Urothelium cell line (cell line): ENCODE measurements at places on chromosomes 1 and 21.
A peak's percentile ranks its signal among the peaks of the same experiment; 100 is the strongest.

GRCh38 chr1:94951509-94952208 is 24.7 kb upstream of the CNN3 start:
- DNase-seq: no peak

DNA sequence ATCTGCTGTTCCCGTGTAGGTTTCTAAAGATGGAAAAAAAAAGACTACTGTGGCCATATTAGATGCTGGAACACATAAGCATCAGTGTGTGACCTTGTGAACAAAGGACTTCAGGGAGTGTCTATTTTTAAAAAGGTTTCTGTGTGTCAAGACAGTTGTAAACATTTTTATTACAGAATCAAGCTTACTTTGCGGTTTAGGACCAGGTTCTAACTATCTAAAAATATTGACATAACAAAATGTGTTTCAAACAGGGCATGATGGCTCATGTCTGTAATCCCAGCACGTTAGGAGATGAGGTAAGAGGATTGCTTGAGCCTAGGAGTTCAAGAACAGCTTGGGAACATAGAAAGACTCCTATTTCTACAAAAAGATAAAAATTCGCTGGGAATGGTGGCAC is 7.1 kb upstream of the DDI2 start:
- no peak for DNase-seq

DNA sequence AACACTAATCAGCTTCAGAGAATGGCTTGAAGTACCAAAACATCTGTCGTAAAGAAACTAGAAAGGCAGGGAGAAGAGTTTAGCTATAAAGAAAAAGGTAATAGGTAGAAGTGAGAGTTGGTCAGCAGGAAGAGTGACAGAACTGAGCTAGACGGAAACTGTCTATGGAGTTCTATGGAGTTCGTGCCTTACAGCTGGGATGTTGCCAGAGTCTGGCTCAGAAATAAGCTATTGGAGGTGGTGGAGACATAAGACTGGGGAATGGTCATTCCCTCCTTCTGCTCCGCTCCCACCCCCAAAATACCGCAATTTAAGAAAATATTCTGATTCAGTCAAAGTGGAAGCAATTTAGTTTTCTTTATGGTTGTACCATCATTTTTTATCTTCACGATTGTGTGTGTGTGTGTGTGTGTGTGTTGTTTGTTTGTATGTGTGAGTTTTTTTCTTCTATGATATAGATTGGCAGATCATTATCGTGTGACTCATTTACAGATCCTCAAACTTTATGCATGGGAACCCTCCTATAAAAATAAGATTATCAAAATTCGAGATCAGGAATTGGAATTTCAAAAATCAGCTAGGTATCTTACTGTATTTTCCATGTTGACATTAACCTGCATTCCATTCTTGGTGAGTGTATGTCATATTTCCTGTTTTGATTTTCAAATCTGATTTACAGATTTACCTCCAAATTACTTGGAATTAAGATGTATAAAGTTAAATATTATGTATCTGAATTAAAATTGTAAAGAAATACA is 79.0 kb downstream of the HSPA13 start:
- no peak for DNase-seq

- DNase-seq: no peak
Measured at GRCh38 chr1:154154534-154155191, at the start of gene NUP210L. Gene NUP210L (minus strand): TSS chr1:154155073.

DNA sequence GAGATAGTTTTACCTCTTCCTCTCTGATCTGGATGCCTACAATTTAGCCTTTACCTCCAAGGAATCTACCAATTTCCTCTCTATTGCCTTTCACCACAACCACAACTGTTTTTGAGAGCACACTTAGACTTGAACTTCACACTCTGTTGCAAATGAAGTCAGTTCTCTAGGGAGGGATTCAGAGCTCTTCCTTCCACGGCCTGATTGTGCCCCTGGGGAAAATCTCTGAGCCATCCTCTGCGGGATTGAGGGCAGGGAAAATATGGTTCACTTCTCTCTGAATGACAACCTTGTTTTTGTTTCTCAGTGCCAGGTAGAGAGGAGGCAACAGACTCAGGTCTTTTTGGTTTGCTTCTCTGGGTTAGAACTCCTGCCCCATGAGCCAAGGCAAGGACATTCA is 35.4 kb upstream of the BCL10 start:
- DNase-seq: no peak

GRCh38 chr1:111563619-111564018 is 56.0 kb upstream of the RAP1A start:
- DNase-seq: peak; percentile 66

DNA sequence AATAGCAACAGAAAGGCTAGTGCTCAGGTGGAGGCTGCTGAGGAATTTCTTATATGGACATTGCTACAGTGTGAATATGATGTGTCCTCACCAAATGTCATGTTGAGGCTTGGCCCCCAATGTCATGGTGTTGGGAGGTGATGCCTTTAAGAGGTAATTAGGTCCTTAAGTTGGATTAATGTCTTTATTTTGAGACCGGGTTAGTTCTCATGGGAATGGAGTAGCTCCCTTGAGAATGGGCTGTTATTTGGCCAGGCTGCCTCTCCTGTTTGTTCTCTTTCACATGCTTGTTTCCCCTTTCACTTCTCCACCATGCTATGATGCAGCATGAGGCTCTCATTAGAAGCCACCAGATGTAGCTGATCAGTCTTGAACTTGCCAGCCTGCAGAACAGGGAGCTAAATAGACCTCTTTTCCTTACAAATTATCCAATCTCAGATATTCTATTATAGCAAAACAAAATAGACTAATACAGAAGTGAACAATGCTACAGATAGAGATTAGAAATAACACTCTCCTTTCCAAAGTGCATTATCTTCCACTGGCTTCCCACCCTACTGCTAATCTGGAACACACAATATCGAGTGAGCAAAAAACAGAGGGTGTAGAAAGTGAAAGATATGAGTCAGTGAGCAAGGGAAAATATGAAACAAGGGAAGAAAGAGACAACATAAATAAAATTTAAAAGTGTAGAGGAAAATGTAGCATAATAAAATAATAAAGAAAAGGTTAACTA is 160.2 kb downstream of the NTMT2 start:
- DNase-seq: no peak

- no peak for DNase-seq
Measured at GRCh38 chr1:223233019-223233409, 90.0 kb upstream of the TLR5 start.

GRCh38 chr21:38590449-38591217 is 92.4 kb upstream of the ERG start:
- no peak for DNase-seq

DNA sequence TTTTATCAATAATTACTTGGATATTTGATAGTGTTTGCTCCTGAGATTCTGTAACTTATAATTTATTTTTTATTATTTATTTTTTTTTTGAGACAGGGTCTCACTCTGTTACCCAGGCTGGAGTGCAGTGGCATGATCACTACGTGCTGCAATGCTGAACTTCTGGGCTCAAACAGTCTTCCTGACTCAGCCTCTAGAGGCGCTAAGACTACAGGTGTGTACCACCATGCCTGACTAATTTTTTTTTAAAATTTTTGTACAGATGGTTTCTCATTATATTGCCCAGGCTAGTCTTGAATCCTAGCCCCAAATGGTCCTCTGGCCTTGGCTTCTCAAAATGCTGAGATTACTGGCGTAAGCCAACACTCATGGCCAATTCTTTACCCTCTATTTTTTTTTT is 845.5 kb upstream of the ADGRL4 start:
- no peak for DNase-seq

DNA sequence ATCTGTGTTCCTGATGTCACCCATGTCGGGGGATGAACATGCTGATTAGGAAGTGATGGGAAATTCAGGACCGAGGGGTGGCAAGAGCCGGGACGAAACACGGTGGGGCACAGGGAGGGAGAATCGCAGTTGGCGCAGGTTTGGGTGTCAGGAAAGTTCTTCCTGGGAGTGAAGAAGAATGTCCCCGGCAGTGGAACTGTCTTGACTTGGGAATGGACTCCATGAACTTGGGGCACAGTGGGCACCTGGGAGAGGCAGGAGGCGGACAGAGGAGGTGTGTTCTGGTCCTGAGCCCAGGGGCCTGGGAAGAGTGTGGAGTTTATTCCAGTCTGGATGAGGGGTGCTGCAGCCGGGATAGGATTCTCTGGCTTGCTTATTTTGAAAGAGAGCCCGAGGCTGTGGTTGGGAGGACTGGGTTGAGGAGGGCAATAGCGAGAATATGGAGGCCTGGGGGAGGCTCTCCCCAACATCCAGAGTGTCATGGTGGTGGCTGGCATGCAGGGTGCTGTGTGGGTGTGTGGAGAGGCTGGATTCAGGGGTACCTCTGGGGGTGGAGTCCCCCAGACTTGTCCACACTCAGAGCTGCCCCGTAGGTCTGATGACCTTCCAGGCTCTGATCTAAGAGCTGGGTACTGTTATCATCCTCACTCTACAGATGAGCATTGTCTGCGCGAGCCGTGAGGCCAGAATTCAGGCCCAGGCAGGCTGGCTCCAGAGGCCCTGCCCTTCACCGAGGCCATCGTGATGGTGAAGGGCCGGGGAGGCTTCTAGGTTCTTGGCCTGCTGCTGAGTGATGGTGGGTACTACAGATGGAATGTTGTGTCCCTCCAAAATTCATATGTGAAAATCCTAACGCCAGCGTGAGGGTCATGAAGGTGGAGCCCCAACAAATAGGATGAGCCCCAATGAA is 274.5 kb upstream of the C1orf174 start:
- DNase-seq: peak; percentile 0

DNA sequence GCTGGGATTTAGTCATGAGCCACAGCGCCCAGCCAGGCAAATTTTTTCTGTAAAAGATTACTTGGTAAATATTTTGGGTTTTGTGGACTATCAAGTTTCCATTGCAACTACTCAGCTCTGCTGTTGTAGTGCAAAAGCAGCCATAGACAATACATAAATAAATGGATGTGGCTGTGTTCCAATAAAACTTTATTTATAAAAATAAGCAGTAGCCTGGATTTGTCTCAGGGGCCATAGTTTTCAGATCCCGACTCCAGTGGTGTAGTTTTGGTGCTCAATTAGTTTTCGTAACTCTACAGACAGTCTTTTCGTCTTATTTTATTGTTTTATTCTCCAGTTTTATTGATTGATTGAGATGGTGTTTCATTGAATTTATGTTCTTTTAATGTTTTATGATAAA is 80.1 kb upstream of the IVNS1ABP start:
- no peak for DNase-seq

DNA sequence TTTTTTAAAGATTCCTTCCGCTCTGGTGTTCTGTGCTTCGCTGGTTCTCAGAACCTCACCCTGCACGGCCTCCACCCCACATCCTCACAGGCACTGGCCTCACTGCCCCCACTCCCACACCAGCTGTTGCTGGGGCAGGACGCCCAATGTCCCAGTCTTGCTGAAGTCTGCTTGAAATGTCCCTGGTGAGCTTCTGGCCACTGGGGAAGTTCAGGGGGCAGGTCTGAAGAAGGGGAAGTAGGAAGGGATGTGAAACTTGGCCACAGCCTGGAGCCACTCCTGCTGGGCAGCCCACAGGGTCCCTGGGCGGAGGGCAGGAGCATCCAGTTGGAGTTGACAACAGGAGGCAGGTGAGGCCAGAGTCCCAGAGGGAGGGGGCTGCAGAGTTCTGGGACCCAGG is at the start of gene C1QA:
Gene C1QA (plus strand): TSS at position 276 of the 400 bp plus-strand sequence. CDS start 989 bp downstream, outside the sequence.
- no peak for DNase-seq

DNA sequence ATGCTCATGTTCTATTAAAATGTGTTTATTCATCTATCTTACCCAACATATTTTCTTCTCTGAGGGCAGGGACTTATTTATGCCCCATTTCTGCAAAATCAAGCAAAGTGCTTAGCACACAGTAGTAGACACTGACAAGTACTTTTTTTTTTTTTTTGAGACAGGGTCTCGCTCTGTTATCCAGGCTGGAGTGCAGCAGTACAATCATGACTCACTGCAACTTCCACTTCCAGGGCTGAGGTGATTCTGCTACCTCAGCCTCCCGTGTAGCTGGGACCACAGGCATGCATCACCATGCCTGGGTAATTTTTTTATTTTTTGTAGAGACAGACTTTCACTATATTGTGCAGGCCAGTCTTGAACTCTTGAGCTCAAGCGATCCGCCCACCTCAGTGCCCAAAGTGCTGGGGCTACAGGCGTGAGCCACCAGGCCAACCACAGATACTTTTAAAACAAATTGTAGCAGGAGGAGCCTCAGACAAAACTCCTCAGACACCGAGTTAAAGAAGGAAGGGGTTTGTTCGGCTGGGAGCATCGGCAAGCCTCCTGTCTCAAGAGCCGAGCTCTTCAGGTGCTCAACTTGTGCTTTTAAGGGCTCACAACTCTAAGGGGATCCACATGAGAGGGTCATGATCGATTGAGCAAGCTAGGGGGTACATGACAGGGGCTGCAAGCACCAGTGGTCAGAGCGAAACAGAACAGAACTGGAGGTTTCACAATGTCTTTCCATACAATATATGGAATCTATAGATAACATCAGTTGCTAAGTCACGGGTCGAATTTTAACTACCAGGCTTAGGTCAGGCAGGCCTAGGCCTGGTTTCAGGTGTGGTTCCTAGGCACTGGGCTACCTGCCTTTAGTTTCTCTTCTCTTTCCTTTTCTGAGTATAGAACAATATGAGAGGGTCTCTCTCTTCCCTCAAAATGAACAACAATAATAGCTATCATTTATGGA is 5.7 kb upstream of the TMEM167B start:
- no peak for DNase-seq

GRCh38 chr21:45187646-45188045 is 100.0 kb downstream of the POFUT2 start:
- no peak for DNase-seq

- DNase-seq: peak; percentile 13
Measured at GRCh38 chr21:40254540-40255465, 387.6 kb downstream of the PCP4 start.

GRCh38 chr21:28791595-28792282 is 200.9 kb downstream of the LTN1 start:
- DNase-seq: no peak

DNA sequence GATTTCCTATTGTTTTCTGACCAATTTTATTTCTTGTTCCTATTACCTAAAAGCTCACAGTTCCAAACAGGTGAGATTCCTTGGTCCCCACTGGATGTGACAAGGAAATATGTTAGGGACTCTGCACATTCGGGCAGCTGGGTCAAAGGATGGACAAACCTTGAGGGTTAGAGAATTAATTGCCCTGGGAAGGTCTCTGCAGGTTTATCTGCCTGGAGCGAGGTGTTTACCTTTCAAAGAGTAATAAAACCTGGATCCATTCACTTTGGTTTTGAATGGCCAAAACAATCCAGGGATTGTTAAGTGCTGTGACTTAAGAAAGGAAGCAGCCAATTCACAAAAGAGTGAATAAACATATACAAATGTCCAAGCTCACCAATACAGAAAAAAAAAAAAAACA is 33.6 kb upstream of the RAB4A start:
- DNase-seq: no peak

DNA sequence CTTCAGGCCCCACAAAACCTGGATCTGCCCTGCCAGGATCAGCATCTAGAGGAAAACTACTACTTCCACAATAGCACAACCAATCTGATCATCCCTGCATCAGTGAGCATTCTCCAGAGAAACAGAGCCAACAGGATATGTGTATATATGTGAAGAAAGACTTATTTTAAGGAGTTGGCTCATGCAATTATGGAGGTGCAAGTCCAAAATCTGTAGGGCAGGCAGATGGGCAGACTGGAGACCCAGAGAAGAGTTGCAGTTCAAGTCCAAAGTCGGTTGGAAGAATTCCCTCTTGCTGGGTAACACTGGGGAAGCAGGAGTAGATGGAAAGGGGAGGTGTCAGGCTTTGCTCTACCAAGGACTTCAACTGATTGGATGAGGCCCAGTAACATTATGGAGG is 4.9 kb upstream of the HENMT1 start:
- DNase-seq: no peak

GRCh38 chr1:155499263-155499662 is 63.3 kb downstream of the ASH1L start:
- no peak for DNase-seq

GRCh38 chr1:67850611-67851075 is 17.4 kb upstream of the GNG12 start:
- peak; percentile 80 for DNase-seq
